ENCODE measurements at places on chromosomes 2 and 18.

- no peak for DNase-seq
Measured at GRCh38 chr2:23505218-23505983, 120.4 kb downstream of the KLHL29 start.

DNA sequence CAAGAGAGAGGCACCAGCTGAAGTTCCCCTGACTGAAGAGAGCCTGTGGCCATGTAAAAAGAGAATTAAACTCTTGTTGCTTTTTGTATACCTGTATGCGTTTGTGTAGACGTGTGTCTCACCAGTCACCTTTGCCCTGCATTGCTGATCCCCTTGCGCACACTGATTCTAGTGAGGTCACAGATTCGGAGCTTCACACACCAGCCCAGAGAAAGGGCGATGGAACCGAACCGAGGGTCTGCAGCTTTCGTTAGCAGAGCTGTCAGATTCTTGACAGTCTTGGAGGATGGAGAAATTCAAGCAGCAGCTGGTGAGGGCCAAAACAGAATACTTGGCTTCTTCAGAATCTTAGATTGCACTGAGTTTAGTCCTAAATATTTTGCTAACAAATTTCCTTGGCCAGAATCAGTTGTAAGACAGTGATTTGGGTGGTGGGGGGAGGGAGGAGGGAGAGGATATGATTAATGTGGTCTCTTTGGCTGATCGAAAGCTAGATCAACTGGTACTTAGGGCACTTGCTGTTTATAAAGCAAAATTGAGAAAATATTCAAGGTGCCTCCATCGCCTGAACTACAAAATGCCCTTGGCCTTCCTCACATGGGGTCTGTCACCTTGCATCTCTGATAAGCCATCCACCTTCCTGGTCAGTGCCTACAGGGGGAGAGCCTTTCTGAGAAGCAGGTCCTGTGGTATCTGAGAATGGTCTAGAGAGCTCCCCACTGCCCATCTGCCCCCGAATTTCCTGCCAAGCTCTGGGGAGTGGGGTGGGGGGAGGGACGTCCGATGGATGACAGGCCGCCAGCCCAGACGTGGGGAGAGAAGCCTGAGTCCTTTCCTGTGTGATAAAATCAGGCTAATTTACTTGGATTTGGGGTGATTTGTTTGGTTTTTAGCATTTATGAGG lies 123.5 kb downstream of the CABLES1 start:
- no peak for DNase-seq

DNA sequence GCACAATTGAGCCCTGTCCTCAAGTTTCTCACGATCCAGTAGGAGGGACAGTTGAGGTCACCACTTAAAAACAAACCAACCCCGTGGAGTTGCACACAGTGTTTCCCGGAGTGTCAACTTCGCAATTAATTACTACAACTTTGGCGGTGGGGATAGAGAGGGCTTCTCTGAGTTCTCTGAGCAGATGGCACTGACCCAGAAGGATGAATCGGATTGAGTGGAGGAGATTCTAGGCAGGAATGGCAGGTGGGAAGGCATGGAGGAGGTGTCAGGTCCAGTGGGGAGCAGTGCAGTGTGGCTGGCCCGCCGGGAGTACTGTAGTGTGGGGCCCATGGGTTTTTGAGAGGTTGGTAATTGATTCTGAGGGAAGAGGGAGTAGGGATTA lies 12.0 kb downstream of the SIX3 start:
- DNase-seq: no peak

GRCh38 chr18:43777636-43778304 lies 500.5 kb upstream of the SYT4 start:
- no peak for DNase-seq

- no peak for DNase-seq
Measured at GRCh38 chr2:105734762-105735538, 9.8 kb upstream of the NCK2 start.

- DNase-seq: peak; percentile 28
Measured at GRCh38 chr2:181780047-181780651, 99.8 kb upstream of the NEUROD1 start.

- DNase-seq: no peak
Measured at GRCh38 chr2:152280780-152281179, 54.2 kb upstream of the FMNL2 start.

GRCh38 chr18:8757396-8757997 lies 52.1 kb downstream of the MTCL1 start:
- no peak for DNase-seq

DNA sequence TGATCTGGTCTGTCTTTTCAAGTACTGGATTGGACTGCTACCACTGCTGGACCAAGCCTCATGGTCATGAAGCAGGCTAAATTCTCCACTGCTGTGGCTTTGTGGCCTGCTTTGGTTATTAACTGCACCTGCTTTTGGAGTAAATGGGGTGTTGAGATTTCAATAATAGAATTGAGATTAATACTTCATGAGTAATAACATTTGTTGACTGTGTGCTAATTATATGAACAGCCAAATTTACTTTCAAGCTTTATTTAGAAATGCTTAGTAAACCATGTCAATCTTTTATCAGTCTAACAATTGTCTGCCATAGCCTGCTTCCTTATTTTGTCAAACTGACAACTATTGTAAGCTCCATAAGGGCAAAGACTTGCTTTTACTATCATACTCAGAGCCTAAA lies 27.4 kb upstream of the MTIF2 start:
- peak; percentile 83 for DNase-seq

DNA sequence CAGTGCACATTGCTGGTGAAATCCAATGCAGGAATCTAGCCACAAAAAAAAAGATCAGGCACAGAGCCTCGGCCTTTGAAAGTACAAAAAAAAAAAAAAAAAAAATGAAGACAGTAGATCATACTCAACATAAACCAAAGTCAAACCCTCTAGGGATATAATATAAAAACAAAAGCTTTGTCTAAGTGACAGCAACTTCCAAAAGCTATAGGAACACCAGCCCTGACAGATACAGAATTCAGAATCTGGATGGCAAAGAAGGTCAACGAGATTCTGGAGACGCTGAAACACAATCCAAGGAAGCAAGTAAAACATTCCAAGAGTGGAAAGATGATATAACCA lies 54.0 kb upstream of the SCN1A start:
- DNase-seq: no peak

DNA sequence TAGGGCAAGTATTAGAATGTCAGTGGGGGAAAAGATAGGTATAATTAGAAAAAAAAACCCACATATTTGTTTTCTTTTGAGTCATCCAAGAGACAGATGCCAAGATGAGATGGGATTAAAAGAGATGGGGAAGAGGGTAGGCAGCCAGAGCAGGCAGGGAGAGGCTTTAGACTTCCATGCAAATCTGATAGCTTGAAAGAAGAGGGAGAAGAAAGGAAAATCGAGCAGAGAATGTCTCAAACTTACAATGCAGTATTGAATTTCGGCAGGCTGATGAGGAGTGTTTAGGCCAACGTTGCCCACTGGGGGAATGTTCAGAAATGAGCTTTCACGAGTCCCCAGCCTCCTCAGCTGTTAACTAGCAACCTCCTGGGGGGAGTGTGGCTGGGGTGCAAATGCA lies 91.3 kb downstream of the SPATS2L start:
- no peak for DNase-seq

DNA sequence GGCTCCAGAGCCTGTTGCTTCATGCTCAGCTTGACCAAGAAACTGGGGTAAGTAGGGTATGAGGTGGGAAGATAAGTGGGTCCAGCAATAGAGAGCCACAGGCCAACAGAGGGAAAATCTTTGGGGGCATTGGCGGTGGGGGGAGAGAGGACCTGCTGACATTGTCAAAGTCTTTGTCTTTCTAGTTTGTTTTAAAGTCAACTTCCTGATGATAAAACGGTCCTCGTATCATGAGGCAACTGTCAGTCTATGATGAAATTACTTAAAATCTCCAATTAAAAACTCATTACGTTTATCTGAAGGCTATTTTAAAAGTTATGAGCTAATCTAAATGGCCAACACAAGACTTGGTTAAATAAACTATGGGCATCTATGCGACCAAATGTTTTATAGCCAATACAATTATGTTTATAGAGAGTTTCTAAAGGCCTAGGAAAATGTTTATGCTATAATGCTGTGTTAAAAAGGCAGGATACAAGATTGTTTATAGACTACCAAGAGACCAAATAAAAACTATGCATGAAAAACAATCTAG lies 84.4 kb upstream of the CD28 start:
- no peak for DNase-seq

DNA sequence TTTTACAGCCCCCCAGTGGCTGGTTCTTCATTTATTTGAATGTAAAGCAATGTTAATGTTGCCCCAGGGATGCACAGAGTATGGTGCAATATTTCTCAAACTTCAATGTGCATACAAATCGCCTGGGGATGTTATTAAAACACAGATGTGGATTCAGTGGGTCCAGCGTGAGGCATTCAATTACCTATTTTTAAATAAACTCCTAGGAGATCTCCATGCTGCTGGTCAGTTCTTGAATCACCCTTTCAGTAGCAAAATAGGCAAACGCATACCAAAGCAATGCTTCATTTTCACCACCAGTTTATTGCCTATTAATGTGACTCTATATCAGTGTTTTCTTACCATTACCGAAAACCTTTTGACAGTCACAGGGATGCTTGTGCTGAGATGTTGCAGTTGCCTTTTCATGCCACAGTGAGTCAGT lies 530.7 kb downstream of the CBLN2 start:
- DNase-seq: no peak

DNA sequence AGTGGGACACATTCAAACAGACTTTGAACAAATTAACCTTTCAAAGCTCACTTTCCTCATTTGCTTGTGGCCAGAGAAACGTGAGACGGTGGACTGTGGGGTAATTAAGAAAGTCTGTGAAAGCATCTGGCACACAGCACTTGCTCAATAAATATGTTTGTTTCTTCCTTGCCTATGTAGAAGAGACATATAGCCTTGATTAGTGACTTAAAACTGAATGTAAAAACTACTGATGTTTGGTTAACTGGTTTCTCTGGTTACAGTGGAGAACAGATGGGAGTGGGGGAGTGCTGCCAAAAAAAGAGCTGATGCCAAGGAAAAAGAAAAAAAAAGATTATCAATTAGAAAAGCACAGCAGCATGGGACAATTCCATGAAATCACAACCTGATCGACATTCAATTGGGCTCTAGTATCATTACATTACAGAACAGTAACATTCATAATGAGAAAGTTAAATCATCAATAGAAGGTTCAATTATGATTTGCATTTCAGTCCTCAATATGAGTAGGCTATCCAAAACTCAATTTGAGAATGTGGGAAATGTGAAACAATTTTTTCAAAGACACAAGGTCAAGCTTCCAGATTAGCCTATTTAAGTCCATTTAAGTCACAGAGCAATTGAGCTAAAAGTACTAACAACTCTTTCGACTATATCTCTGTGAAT lies 14.7 kb downstream of the CUL3 start:
- no peak for DNase-seq

DNA sequence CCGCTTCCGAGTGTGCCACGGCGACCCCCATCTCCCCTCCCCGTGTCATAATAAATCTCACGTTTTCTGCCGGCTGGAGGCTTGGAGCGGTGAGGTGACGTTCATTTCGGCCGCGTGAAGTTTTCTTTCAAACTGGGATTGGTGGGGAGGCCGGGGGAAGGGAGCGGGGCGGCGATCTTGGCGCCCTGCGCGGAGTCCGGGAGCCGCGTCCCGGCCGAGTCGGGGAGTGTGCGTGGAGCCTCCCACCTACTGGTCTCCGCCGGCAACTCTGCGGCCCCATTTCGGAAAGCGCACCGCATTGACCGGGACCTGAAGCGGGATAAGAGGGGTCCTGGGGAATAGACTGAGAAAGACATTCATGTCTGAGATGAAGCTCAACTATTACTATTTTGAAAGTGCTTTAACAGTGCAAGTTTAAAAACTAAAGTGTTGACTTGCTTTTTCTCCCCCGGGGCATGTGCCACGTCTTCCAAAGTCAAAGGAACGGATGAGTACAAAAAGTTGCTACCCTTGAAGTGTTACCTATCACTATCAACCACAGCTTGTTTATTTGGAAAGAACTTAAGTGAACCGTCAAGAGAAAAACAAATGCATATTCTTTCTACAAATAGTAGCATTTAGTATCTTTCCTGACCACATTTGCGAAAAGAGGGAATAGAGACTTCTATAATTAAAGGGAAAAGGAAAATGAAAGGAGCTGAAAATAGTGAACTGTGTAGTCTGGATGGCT lies 818 bp upstream of the IKZF2 start:
- DNase-seq: no peak

GRCh38 chr2:74533464-74533863 lies 3.7 kb downstream of the HTRA2 start:
- no peak for DNase-seq

DNA sequence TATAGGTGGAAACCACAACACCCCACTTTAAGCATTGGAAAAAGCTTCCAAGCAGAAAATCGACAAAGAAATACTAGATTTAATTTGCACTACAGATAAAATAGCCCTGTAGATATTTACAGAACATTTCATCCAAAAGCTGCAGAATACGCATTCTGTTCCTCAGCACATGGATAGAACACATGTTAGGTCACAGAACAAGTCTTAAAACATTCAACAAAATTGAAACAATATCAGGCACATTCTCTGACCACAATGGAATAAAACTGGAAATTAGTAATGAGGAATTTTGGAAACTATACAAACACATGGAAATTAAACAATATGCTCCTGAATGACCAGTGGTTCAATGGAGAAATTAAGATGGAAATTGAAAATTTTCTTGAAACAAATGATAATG lies 27.8 kb upstream of the XDH start:
- DNase-seq: no peak

DNA sequence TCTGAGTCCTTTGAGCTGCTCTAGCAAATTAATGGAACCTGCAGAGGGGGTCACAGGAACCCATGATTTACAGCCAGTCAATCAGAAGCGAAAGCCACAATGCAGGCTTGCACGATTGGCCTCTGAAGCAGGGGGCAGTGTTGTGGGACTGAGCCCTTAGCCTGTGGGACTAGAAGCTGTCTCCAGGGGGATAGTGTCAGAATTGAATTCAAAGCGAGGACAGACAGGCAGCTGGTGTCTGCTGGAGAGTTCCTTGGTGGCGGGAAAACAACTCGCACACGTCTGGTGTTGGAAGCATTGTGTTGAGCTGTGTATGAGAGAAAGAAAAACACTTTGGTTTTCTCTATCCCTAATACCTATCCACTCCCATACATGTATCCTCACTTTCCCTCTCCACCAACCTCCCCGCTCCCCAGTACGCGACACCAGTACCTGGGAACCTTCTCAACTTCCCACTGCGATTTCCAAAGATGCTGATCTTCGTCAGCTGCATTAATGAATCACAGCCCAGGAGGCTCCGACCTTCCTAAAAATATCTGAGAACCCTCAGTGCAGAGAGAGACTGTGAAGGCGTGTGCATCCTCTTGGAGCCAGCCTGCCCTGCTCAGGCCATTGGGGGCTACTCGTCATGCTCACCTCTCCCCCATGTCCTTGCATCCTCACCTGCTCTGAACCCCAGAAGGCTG lies 88.2 kb downstream of the HS1BP3 start:
- no peak for DNase-seq

DNA sequence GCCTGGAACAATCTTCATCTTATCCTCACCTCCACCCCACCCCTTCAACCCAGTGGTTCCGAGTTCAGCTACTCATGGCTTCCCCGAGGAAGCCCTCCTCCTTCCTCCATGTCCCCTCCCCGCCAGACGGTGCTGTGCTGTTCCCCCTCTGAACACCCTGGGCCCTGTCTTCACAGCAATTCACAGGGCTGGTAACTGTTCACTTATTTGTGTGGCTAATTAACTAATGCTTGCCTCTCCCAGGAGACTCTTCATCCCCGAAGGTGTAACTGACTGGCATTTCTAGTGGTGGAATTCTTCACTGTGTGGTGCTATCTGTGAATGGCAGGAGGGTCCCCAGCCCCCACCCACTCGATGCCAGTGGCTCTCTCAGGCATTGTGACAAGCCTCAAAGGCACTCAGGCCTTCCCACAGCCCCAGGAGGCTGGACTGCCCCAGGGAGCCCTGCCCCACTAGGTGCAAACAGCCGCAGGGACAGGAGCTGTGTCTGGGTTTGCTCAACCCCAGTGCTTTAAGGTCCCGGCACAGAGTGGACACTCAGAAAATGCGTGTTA lies 133.7 kb upstream of the ID2 start:
- no peak for DNase-seq
